Spinal cord (tissue), 10 donors: ENCODE measurements at places on chromosomes 6 and 20. TPM values are rescaled to one million over a fixed set of nuclear protein-coding genes. Genes with fewer than 3 reads are reported as not detected.

The SIGLEC1 gene
- 0.71 TPM for polyA plus RNA-seq

The FOXC1 gene
- 15.1 TPM for polyA plus RNA-seq

The COL9A3 gene
- 76.1 TPM for polyA plus RNA-seq

The B3GAT2 gene
- 79.4 TPM for polyA plus RNA-seq

The GPR6 gene
- 0.99 TPM for polyA plus RNA-seq

The HLA-DPB1 gene
- 10.5 TPM for polyA plus RNA-seq
